ENCODE measurements at places on chromosomes 6 and 20. TPM values are rescaled to one million over a fixed set of nuclear protein-coding genes. Genes with fewer than 3 reads are reported as not detected.

The MEI4 gene
- total RNA-seq: under 0.01 TPM

The SLC22A7 gene
- total RNA-seq: not detected

The C20orf173 gene
- not detected for total RNA-seq

The PAX1 gene
- total RNA-seq: 0.49 TPM

The ZFP57 gene
- 0.24 TPM for total RNA-seq

The CCDC170 gene
- 3.2 TPM for total RNA-seq

The BNIP5 gene
- total RNA-seq: not detected

The THEMIS gene
- total RNA-seq: 0.16 TPM

The ULBP3 gene
- 18.0 TPM for total RNA-seq

The OR12D3 gene
- not detected for total RNA-seq

The PSMB9 gene
- total RNA-seq: 30.0 TPM

The DSP gene
- 12.4 TPM for total RNA-seq

The GABBR1 gene
- total RNA-seq: 15.5 TPM

The HACE1 gene
- 19.7 TPM for total RNA-seq

The MAP1LC3A gene
- 49.1 TPM for total RNA-seq

The LRRC73 gene
- total RNA-seq: 0.16 TPM

The ZC3H12D gene
- 0.24 TPM for total RNA-seq

The OR2J3 gene
- total RNA-seq: not detected

The ZBTB46 gene
- 0.81 TPM for total RNA-seq

The TSBP1 gene
- total RNA-seq: not detected

The PLEKHG1 gene
- total RNA-seq: 0.81 TPM

The FNDC1 gene
- 2.1 TPM for total RNA-seq

The CDH22 gene
- not detected for total RNA-seq

The PRR18 gene
- total RNA-seq: not detected

The TREM1 gene
- not detected for total RNA-seq

The FAM162B gene
- 0.81 TPM for total RNA-seq

The SLC22A16 gene
- not detected for total RNA-seq
